ENCODE measurements at places on chromosomes 6 and 20. TPM values are rescaled to one million over a fixed set of nuclear protein-coding genes. Genes with fewer than 3 reads are reported as not detected.

The CENPQ gene
- 18.6 TPM for total RNA-seq

The HLA-DMB gene
- total RNA-seq, result 0.75 TPM

The BACH2 gene
- total RNA-seq, result 69.2 TPM

GRCh38 chr20:16692009-16692408, 37.8 kb upstream of the SNRPB2 start:
- no peaks in the 10 kb centered on the region for H3K4me1 ChIP-seq
- H3K36me3 ChIP-seq, result no peaks in the 10 kb centered on the region
- H3K27ac ChIP-seq, result no peak overlapping the region
- peaks cover 16% of the 10 kb centered on the region for H3K27me3 ChIP-seq
- DNase-seq, result no peak

GRCh38 chr6:69022993-69023392, 387.9 kb downstream of the ADGRB3 start:
- H3K27ac ChIP-seq, result no peak overlapping the region
- no peak for DNase-seq
- H3K27me3 ChIP-seq, result no peaks in the 10 kb centered on the region
- no peak overlapping the region for H3K4me3 ChIP-seq
- H3K36me3 ChIP-seq, result no peaks in the 10 kb centered on the region
- H3K4me1 ChIP-seq, result no peaks in the 10 kb centered on the region

DNA sequence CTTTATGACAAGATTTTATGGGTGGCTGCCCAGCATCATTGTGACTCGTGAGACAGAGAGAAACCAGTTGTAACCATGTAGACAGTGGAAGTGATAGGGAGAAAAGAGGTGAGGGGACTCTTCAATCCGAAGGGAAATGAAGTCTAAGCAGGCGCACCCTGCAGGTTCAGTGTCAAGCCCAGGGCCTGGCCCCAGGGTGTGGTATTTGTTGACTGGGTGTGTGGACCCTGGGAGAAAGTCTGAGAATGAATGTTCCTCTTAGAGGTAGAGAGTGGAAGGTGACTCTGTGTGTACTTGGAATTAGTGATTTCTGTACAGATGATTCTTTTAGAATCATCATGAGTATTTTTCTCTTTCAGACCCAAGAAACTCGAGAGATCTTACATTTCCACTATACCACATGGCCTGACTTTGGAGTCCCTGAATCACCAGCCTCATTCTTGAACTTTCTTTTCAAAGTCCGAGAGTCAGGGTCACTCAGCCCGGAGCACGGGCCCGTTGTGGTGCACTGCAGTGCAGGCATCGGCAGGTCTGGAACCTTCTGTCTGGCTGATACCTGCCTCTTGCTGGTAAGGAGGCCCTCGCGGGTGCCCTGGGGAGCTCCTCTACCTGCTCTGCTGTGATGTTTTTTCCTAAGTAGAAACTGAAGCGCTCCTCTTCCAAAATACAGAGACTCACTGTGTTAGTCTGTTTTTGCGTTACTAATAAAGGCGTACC, 68.0 kb downstream of the PTPN1 start:
- H3K4me3 ChIP-seq, result no peak overlapping the region
- DNase-seq, result no peak
- H3K27me3 ChIP-seq, result no peaks in the 10 kb centered on the region
- peaks cover 72% of the 10 kb centered on the region for H3K36me3 ChIP-seq
- H3K4me1 ChIP-seq, result peaks cover 12% of the 10 kb centered on the region
- no peak overlapping the region for H3K27ac ChIP-seq

DNA sequence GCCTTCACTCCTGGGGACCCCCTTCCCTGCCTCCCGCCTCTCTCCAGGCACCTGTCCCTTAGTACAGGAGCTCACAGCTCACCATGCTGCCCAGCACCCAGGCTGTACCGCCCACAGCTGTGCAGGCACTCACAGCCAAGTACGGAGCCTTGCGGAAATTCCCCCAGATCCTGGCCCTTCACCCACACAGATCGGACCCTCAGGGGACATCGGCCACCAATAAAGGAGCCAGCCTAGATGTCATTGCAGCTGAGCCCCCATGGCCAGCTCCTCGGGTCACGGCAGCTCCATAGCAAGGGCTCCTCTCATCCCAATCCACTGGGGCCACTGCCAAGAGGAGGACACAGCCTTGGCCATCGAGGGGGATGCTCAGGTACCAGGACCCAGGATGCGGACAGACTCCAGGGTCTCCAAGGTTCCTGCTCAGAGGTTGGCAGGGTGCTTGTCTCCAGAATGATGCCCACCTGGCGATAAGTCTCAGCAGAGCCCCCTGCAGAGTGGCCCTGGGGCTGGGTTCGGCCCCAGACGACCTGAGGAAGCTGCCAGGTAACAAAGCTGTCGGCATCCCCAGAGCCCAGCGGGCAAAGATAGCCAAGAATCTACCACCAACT, 82.3 kb downstream of the YTHDF1 start:
- no peaks in the 10 kb centered on the region for H3K4me1 ChIP-seq
- no peaks in the 10 kb centered on the region for H3K36me3 ChIP-seq
- H3K4me3 ChIP-seq, result no peak overlapping the region
- DNase-seq, result no peak
- peaks cover 2% of the 10 kb centered on the region for H3K27me3 ChIP-seq
- H3K27ac ChIP-seq, result no peak overlapping the region

- no peak overlapping the region for H3K4me3 ChIP-seq
- no peaks in the 10 kb centered on the region for H3K27me3 ChIP-seq
- no peaks in the 10 kb centered on the region for H3K4me1 ChIP-seq
- no peak for DNase-seq
Measured at GRCh38 chr20:9634327-9634726, 119.9 kb downstream of the LAMP5 start.

DNA sequence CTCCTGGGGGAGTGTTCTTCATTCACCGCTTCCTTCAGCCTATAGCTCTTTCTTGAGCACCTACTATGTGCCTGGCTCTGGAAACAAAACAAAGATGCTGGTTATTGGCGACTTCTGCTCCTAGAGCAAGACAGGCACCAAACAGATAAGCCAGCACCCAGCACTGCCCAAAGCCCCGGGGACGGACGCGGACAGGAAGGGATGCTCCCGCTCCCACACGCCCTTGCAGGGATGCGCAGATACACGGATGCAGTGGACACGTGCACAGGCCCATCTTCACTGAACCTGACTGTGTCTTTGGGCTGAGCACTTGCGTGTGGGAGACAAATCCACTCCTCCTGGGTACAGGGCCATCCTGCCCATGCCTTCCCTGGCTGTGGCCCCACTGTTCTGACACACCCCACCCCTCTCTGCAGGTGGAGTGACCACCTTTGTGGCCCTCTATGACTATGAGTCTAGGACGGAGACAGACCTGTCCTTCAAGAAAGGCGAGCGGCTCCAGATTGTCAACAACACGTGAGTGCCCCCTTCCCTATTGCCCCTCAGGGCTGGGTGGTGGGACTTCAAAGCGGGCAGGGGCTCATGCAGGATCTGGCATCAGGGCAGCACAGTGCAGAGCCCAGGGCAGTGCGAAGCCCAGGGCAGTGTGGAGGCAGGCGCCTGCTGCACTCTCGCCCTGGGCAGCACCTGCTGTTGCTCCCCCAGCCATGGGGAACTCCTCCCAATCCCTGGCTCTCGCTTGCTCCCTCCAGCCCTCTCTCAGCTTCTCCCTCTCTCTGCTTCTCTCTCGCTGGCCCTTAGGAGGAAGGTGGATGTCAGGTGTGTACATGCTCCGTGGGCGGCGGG, 39.9 kb downstream of the SRC start:
- peaks cover 7% of the 10 kb centered on the region for H3K4me1 ChIP-seq
- H3K4me3 ChIP-seq, result no peak overlapping the region
- no peak for DNase-seq
- H3K27ac ChIP-seq, result no peak overlapping the region
- H3K27me3 ChIP-seq, result peaks cover 7% of the 10 kb centered on the region

Measured in activated CD4-positive, alpha-beta T cell treated with anti-CD3 and anti-CD28 coated beads, Interleukin-2, amount 10 ng/mL, durations not matched to agents 24 days and 14 days (primary cell).